ENCODE measurements at places on chromosomes 3 and 15.
A peak's percentile ranks its signal among the peaks of the same experiment; 100 is the strongest.

DNA sequence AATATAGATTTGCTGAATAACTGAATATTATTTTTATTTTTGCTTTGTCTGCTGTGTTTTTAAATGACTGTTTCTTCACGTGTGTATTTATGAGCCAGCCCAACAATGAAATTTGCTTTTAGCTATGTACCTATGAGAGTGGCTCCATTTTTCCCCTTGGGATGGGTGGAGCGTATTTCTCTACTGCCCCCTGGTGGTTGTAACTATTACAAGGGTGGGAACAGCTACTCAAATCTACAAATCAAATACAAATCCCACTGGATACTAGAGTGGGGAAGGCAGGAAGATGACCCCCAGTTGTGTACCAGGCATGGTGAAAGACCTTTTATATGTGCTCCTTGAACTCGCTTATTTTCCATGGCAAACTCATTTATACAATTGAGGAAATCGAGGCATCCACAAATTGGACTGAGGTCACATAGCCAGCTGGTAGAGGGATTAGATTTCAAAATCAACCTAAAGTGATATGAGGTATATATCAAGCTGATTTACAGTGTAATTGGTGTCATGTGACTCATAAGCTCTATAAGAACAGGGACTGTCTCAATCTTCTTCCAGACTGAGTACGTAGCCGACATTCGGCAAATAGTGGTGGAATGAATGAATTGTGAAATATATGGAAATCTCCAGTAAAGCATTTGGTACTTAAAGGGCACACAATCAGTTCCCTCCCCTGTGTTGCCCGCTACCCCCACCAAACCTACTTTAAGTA, 69.5 kb upstream of the VEPH1 start:
- no peak for DNase-seq

- no peak for DNase-seq
Observed at GRCh38 chr15:99157456-99157855, 52.6 kb downstream of the SYNM start.

- peak; percentile 44 for DNase-seq
Observed at GRCh38 chr3:176872771-176873209, 324.5 kb downstream of the TBL1XR1 start.

DNA sequence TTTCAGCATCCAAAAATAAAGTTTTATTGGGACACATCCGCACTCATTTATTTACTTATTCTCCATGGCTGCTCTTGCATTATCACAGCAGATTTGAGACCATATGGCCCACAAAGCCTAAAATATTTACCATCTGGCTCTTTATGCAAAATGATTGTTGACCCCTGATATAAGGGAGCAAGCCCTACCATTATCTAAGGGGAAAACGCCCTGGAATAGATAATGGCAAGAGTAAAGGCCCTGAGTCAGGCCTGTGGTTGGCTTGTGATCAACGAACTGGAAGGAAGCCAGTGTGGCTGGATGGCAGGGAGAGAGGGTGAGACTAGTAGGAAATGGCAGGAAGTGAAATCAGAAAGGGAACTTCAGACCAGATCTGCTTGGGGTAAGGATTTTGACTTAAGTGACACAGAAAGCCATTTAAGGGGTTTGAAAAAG, 24.6 kb upstream of the DMXL2 start:
- no peak for DNase-seq

DNA sequence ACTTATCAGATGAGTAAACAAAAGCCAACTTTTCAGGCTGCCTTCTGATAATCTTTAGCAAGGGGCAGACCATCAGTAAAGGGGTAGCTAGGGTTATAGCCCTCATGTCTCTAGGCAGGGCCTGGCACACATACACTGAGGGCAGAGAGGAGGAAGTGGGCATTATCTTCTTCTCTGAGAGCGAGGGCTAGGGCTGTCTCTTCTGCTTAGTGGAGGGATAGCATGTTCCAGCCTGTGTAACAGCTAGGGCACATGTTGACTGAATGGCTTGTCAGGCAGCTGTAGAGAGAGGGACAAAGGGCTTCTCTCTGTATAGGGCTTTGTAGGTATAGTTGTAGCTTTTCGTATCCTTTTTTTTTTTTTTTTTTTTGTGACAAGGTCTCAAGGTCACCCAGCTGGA, 17.8 kb downstream of the CRTC3 start:
- no peak for DNase-seq

DNA sequence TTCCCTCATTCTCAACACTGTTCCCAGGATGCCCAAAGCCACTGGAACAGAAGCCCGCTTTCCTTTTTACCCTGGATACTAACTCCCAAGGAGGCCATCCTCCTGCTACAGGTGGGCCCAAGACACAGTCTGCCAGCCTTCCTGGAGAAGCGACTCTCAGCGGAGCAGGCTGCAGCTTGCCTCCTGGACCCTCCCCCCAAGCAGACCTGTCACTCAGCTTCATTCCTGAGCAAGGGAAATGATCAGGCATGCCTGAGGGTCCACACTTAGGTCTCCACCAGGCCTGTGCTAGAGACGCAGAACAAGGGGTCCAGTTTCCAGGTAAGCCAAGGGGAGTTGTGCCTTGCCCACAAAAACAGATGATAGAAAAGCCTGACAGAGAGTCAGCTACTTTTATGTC, 62.8 kb downstream of the SLCO2A1 start:
- DNase-seq, result no peak

- DNase-seq, result no peak
Observed at GRCh38 chr3:156985711-156986110, 159.6 kb downstream of the LEKR1 start.

GRCh38 chr3:41002104-41002503, 197.2 kb upstream of the CTNNB1 start:
- DNase-seq, result no peak

GRCh38 chr15:79265987-79266579, 16.4 kb upstream of the ANKRD34C start:
- no peak for DNase-seq

GRCh38 chr3:46829699-46830208, 33.5 kb downstream of the MYL3 start:
- no peak for DNase-seq

DNA sequence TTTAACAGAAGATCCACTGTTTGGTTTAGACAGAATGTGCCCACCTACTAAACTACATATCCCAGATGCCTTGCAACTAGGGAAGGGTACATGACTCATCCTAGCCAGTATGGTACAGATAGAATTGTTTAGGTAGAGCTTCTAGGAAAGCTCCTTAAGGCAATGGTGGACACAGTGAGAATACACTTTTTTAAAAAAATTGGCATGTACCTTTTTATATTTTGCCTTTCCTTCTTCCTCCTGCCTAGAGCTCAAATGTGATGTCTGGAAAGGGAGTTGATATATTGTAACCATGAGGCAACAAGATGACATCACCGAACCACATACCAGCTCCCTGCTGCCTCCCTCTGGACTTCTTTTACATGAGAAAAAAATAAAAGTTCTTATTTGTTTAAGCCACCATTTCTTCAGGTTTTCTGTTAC, 14.4 kb upstream of the C3orf80 start:
- DNase-seq, result no peak

GRCh38 chr15:72824112-72824511, 40.6 kb upstream of the ADPGK start:
- no peak for DNase-seq

- DNase-seq, result no peak
Observed at GRCh38 chr3:43345877-43346276, 59.5 kb downstream of the SNRK start.

GRCh38 chr15:99427668-99428361, 138.0 kb upstream of the MEF2A start:
- no peak for DNase-seq

- DNase-seq, result no peak
Observed at GRCh38 chr3:38317192-38317759, 29.3 kb upstream of the XYLB start.

DNA sequence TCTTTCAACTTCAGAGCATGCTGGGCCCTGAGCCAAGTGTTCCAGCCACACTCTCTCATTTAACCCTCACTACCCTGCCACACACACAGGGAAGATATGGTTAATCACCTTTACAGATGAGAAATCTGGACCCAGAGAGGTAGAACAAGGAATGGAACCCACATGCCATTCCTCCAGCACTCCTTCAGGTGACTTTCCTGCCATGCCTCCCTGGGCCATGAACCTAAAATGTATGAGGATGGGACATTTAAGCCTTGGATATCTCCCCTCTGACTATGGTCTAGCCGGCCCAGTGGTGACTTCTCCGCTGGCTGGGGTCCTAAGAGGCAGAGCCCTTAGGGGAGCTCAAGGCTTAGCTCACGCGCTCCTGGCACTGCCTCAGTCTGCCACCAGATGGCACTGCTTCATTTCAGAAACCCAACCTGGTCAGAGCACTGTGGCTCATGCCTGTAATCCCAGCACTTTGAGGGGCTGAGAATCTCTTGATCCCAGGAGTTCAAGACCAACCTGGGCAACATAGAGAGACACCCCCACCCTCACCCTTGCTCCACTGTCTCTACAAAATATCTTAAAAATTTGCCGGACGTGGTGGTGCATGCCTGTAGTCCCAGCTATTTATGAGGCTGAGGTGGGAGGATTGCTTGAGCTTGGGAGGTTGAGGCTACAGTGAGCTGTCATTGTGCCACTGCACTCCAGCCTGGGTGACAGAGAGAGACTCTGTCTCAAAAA, 2.2 kb upstream of the DCAF1 start:
- peak; percentile 78 for DNase-seq

DNA sequence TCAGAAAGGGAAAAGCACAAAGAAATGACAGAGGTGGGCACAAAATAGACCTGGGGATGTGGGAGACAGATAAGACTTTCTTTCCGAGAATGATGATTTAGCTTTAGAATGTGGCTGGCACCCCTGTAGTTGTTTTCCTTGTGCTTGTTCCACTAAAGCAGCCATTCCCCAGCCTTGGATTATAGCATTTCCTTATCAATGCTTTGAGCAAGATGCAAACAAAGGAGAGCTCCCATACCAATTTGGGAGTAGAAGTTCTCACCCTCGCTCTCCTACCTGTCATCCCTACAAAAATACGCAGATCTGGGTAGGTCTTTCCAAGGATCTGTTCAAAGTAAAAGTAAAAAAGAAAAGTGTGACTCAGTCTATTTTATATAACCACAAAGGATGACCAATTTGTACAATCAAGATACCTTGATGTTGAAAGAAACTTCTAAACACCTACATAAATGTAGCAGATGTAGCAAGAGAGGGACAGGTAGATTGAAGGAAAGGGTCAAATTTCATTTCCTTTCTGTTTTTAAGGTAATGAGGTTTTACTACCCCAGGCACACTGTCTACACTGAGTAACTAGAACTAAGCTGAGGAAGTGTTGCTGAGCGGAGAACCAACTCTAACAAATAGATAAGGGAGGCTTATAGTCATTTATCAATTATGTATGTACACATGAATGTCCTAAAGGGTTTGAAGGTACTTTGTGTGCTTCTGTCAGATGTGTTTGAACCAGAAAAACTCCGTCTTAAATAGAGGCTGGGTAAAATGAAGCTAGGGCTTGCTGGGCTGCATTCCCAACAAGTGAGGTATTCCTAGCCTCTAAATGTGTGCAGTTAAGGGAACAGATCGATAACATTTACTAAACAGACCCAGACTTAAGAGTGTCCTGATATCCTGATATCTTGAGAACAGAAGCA, 91.1 kb upstream of the LRRN1 start:
- no peak for DNase-seq

GRCh38 chr3:72065872-72066641, 281.1 kb upstream of the PROK2 start:
- no peak for DNase-seq

DNA sequence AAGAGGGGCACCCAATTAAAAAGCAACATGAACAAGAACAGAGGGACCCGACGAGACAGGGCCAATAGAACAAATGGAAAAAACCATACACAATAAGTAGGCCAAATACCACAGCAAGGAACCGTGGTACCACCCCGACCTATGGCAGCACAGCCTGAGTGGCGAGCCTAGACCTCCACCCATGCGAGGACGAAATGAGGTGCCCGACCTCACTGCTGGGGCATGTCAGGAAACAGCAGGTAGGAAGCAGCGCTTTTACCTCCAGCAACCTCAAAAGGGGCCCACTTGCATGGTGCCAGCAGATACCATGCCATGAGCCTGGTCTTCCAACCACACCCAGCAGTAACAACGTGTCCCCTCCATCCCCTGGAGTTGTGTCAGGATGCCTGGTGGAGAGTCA, 77.9 kb downstream of the PCSK6 start:
- no peak for DNase-seq

GRCh38 chr15:29139540-29140459, 129.8 kb downstream of the NSMCE3 start:
- peak; percentile 46 for DNase-seq

GRCh38 chr15:66232267-66232625, 21.3 kb downstream of the MEGF11 start:
- DNase-seq, result no peak

DNA sequence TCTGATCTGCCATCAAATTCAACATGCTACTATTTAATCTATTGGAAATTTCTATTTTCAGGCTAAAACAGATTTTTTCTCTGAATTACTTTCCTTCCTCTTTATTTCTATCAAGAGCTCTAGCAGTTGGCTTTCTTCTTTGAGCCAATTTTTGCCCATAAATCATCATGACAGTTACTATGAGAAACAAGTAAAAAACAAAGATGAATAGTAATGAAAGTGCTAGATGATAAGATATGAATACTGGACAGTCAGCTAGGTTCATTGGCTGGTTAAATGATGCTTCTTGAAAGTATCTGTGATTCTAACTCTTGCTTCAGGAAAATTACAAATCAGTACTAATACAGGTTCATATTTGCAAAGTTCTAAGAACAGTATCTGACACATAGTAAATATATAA, 38.6 kb upstream of the NANOGP8 start:
- no peak for DNase-seq

DNA sequence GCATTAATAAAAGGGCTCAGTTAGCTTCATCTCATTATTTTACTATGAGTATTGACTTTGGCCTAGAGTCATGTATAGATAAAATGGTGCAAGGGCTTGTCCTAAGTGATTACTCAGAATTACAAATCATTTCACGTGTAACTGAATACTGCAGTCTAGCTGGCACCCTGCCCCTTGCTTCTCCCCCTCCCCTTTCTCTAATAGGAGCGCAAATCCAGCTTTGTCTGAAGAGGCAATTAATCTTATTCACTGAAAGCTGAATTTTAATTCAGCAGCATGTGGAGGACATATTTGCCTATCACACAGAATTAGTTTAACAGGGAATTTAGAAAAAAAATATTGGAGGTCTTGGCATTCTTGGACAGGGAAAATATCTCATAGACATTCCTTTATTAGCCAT, 412.1 kb upstream of the DPH6 start:
- no peak for DNase-seq

GRCh38 chr15:98896802-98897732, 110.5 kb downstream of the PGPEP1L start:
- DNase-seq, result no peak

All from activated gamma-delta T cell treated with Interleukin-2 at 50 U/mL for 16 hours (primary cell).